Right lobe of liver (tissue), 6 donors: ENCODE measurements at places on chromosomes 16 and 17. TPM values are rescaled to one million over a fixed set of nuclear protein-coding genes. Genes with fewer than 3 reads are reported as not detected.

The NPIPA8 gene
- not detected for total RNA-seq

The C16orf96 gene
- 0.10 TPM for total RNA-seq

The TBC1D3 gene
- total RNA-seq: not detected

The TBC1D28 gene
- not detected for total RNA-seq

The PLA2G10 gene
- total RNA-seq: not detected

The PLCG2 gene
- total RNA-seq: 23.1 TPM

The TEX14 gene
- not detected for total RNA-seq

The GPRC5B gene
- 4.4 TPM for total RNA-seq

The SOST gene
- not detected for total RNA-seq

The PIMREG gene
- 0.18 TPM for total RNA-seq

The SOCS1 gene
- 0.88 TPM for total RNA-seq

The ZNF629 gene
- 3.7 TPM for total RNA-seq

The DPEP2 gene
- total RNA-seq: 1.2 TPM

The ATP6V0D1 gene
- total RNA-seq: 40.7 TPM

The IL21R gene
- 0.09 TPM for total RNA-seq

The SCN4A gene
- total RNA-seq: 0.12 TPM
